ENCODE measurements at places on chromosomes 6 and 20. TPM values are rescaled to one million over a fixed set of nuclear protein-coding genes. Genes with fewer than 3 reads are reported as not detected.
A peak's percentile ranks its signal among the peaks of the same experiment; 100 is the strongest.

DNA sequence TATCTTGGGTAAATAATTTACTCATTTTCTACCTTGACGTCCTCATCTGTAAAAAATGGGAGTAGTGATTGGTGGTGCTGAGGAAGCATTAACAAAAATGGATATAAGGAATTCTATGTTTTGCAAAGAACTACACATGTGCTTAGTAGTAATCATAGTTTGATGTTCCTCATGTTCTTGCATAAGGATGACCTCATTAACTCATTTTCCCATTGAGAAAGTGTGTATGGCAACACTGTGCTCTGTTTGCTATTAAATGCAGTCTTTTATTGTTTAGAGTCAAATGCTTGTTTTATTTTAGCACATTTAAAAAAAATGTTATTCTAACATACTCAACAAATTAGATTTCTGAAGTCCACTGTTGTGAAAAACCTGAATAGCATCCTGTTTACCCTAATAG is 211.2 kb upstream of the RSPO3 start:
- DNase-seq, result no peak

GRCh38 chr6:37713529-37714119 is 15.9 kb upstream of the MDGA1 start:
- peak; percentile 57 for DNase-seq

DNA sequence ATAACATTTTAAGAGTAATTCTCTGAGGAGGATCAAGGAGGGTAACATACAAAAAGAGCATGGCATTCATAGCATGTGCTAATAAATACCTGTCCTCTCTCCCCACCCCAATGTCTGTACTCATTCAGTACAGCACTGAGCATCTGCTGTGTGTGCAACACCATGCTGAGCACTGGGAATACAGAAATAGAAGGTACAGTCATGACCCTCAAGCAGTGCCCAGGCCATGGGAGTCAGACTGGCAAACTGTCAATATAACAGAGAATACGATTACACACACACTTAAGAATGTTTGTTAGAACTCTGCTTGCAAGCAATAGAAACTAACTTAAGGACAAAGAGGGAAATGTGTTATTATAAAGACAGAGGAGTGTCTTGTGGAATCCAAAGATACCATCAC is 24.7 kb upstream of the ZFAND3 start:
- DNase-seq, result peak; percentile 72

DNA sequence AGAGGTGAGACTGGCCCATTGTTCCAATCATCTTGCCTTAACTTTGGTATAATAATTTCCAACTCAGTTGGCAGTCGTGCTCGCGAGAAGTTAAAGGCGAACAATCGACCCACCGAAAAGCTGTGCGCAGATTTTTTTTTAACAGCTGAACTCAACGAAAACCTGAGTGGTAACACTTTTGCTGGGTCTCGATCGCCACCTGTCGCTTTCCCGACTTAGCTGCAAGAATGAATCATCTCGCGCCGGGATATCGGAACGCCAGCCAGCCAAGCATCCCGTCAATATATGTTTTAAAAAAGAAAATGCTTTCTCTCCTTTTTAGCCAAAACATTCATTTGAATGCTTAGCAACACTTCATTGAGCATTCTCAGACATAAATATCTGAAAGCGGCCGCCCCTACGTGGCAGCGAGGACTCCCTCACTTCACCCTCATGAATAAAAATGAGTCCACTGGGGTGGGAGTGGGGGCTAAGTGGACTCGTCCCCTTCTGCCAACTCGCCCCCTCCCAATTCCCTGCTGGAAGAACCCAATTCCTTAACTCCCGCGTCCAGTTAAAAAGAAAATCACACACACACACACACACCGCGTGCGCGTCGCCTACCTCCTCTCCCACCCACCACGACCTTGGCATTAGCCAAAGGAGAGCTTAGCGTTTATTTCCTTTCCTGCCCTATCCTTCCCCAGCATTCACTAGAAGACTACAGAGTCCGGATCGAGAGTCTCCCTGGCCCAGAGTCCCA is 1.5 kb downstream of the COL12A1 start:
- peak; percentile 92 for DNase-seq

The EEF1A2 gene
- 0.32 TPM for total RNA-seq

GRCh38 chr6:69994251-69994650 is 127.9 kb downstream of the COL19A1 start:
- DNase-seq, result peak; percentile 89

DNA sequence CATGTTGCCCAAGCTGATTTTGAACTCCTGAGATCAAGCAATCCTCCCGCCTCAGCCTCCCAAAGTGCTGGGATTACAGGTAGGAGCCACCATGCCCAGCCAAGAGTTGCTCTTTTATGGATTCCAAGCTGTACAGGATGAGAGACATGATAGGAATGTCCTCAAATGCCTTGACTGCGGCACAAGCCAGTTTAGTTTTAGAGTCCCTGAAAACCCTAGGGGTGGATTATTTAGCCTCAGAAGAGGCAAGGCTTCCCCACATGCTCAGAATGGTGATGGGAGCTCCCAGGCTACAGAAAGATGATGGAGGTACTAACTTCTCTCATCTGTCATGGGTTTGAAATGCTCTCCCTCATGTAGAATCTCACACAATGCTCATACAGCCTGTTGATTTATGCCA is 280.5 kb upstream of the PRND start:
- no peak for DNase-seq

DNA sequence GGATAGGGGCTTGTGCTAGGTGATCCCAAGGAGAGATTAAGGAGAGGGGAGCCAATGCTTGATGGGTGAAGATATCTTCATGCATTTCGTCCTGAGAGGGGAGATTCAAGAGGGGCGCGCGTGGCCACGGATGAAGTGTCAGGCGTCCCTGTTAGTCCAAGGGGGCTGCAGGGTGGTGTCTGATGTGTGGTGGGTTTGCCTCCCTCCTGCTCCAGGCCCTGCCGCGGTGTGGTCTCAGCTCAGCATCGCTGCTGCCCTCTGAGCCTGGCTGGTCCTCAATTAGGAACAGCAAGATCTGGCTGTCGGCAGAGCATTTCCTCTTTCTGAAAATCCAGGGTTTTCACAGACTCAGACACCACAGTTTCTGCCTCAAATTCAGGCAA is 318.0 kb downstream of the THBS2 start:
- DNase-seq, result no peak

GRCh38 chr20:24837781-24838450 is 111.2 kb upstream of the CST7 start:
- peak; percentile 52 for DNase-seq

DNA sequence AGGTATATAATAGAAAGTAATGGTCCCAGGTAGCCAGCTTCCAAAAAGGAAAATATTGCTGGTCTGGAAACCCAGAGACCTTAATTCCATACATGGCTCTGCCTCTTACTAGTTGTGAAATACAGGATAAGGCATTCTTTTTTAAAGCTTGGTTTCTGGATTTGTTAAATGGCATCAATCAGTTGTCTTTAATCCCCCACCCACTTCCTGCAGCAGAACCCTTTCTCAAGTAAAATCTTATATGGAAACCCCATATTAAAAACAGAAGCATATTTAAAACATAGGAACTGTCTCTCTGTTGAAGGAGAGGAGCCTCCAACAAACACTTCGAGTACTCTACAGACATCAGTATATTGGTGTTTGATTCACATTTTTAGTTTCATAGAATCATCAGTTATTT is 6.2 kb upstream of the LCA5 start:
- no peak for DNase-seq

The SYTL3 gene
- total RNA-seq, result 13.8 TPM

- peak; percentile 81 for DNase-seq
Measured at GRCh38 chr6:47169785-47170616, 127.9 kb upstream of the ADGRF1 start.

DNA sequence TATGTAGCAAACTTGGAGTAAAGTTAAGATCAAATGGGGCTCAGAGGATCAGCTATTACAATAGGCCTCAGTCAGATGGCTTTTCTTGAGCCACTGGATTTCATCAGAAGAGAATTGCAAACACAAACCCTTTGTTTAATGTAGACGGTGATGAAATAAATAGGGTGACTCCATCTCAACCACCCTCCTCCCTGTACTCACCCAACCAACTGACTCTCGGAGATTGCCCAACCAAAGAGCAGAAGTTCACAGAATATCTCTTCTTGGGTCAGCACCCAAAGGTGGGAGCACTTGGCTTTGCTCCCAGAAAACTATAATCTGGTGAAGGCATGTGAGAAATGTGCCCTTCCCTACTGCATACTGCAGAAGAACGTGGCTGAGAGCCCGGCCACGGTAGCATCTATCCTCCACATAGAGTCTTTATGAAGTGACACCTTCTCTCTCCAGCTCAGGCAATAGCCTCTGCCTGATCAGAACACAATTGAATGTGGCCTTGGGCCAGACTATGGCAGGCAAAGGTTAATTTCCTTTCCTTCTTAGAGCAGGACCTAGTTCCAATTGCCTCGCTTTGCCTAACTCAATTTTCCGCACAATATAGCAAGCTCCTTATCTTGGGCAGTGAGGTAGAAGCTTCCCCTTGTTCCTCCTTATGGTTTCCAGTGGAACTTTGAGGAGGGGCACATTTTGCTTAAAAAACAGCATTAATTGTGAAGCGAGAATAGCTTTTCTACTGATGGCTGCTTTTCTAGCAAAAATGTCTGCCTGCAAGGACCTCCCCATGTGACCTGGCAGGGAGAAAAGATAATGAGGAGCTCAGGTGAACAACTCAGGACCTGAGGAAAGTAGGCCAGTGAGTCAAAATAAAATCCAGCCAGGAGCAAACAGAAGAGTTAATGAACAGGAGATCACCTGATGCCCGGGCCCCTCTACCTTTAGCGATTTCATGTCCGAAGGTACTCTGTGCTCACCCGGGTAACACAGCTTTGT is 79.4 kb downstream of the GFOD1 start:
- peak; percentile 72 for DNase-seq

GRCh38 chr6:69624944-69625343 is 171.9 kb downstream of the LMBRD1 start:
- no peak for DNase-seq

DNA sequence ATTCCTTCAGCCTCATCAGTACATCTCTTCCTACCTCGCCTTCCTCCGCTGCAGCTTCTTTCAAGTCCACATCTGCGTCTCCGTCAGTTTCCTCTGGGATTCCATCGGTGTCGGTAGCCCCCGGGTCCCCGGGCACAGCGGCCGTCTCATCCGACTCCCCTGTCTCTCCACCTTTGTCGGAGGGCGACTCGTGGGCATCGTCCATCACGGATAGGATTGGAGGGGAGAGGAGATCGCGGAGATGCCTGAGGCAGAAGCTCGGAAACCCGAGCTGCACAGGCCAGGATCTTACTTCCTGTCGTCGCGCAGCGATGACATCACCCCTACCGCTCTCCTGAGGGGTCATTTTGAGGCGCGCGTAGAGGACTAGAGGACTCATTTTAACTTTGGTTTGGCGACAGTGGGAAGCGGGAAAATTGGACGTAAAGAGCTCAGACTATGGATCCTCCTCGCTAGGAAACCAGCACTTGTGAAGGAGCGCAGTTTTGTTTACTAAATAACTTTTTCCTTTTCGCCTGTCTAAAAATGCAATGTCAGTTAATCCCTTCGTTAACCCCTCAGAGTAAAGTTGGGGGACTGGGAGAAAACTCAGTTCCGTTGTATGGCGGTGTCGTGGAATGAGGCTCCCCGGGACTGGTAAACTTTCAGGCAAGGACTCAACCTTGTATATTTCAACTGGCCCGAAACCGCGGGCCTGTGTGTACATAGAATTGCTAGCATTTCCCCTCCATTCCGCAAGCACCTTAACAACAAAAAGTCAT is at the start of gene TAF11:
Gene TAF11, minus strand, starts transcription at position 290 of the 761 bp plus-strand sequence. Its CDS starts 85 bp downstream, at position 205.
- peak; percentile 93 for DNase-seq
